ENCODE measurements at places on chromosomes 6 and 20.

- DNase-seq, result no peak
These were observed 168.4 kb downstream of the DOK5 start for GRCh38 chr20:54643761-54644160.

GRCh38 chr20:34974246-34974645, 18.6 kb downstream of the MYH7B start:
- DNase-seq, result no peak

GRCh38 chr6:117729613-117730012, 54.3 kb downstream of the NUS1 start:
- no peak for DNase-seq

GRCh38 chr20:55140631-55141030, 665.2 kb downstream of the DOK5 start:
- DNase-seq, result no peak

GRCh38 chr20:79565-79964, 7.9 kb upstream of the DEFB125 start:
- DNase-seq, result no peak

DNA sequence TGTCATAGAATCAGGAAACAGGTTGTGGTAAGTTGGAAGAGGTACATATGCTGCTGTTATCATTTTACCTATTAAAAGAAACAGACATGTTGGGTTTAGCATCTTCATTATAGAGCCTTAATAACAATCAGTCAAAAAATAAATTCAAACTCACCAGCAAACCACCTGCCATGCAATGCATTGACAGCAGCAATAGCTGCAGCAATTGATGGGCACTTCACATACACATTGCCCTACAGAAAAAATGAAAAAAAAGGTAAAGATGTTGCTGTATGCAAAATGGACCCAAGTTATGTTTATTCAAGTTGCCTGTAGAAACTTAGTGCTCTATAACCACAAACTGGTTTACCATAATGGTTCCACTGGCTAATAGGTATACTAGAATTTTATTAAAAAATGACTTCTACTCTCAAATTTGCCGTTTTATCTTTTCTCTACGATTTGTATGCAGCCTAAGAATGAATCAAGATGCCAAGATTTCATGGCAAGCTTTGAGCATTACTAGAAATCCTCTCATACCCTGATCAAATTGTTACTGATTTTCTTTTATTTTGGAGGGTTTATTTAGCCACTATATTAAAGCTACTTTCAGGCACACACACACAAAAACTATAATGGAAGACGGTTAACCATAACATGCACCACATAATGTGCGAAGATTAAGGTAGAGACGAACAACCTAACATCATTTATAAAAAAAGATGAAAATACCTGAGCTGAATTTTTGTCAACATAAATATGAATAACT, 5.5 kb downstream of the ROMO1 start:
- no peak for DNase-seq

DNA sequence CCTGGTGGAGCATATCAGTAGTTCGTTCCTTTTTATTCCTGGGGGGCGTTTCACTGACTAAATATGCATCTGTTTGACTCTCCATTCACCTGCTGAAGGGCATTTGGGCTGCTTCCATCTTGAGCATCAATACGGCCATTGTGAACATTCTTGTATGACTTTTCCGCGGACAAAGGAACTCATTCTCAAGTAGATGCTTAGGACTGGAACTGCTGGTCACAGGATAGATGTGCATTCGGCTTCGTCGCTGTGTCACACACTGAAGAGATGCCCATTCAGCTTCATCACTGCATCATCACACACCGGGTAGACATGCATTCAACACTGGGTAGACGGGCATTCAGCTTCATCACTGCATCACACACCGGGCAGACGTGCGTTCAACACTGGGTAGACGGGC, 95.3 kb downstream of the TAF4 start:
- DNase-seq, result no peak

DNA sequence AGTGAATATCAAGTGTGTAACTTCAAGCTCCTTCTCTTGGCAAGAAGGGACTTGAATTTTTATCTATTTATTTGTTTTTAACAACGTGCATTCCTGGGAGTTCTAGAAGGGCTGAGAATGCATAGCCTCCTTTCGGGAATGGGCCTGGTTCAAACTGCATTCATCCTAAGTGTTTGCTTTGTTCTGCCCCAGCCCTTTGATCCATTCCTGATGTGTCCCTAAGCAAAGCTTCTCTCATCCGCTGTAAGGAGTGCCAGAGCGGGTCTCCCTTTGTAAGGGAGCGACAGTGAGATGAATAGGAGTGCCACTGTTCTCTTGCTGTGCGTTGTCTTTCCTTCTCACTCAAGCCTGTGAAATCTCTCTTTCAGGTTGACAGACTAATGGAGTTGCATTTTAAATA, 61.0 kb upstream of the VSTM2L start:
- no peak for DNase-seq

DNA sequence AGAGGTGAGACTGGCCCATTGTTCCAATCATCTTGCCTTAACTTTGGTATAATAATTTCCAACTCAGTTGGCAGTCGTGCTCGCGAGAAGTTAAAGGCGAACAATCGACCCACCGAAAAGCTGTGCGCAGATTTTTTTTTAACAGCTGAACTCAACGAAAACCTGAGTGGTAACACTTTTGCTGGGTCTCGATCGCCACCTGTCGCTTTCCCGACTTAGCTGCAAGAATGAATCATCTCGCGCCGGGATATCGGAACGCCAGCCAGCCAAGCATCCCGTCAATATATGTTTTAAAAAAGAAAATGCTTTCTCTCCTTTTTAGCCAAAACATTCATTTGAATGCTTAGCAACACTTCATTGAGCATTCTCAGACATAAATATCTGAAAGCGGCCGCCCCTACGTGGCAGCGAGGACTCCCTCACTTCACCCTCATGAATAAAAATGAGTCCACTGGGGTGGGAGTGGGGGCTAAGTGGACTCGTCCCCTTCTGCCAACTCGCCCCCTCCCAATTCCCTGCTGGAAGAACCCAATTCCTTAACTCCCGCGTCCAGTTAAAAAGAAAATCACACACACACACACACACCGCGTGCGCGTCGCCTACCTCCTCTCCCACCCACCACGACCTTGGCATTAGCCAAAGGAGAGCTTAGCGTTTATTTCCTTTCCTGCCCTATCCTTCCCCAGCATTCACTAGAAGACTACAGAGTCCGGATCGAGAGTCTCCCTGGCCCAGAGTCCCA, 1.5 kb downstream of the COL12A1 start:
- peak; percentile 21 for DNase-seq

DNA sequence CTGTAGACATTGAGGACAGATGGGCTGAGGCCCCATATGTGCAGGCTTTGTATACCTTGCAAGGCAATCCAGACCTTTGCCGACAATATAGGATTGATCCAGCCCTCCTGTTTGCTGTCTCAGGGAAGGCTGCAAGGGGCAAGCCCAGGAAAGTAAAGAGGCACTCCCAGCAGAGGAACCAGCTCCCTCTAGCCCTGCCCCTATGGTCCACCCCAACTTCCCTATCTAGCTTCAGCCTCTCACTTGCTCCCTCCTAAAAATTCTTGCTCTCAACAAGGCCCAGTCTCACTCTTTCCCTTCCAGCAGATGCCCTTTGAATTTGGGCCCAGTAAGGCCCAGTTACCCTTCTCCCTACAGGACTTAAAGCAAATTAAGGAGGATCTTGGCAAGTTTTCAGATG, 92.6 kb downstream of the JARID2 start:
- DNase-seq, result no peak

- DNase-seq, result no peak
These were observed 10.8 kb upstream of the RNF24 start for GRCh38 chr20:4026093-4026601.

- DNase-seq, result no peak
These were observed 62.2 kb downstream of the KCNB1 start for GRCh38 chr20:49420292-49420691.

DNA sequence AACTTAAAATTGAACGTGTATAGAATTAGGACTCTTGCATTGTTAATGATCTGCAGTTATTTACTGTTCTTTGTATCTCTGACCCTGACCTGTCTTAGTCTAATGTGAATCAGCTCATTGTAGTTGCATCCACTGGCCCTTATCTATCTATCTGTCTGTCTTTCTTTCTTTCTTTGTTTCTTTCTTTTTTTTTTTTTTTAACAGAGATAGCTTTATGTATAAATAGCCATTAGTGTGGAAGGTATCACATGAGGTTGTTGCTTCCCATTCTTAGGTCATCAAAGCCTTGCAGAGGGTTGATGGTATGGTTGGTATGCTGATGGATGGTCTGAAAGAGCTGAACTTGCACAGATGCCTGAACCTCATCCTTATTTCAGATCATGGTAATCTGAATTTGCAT, 59.9 kb downstream of the ENPP1 start:
- DNase-seq, result no peak

DNA sequence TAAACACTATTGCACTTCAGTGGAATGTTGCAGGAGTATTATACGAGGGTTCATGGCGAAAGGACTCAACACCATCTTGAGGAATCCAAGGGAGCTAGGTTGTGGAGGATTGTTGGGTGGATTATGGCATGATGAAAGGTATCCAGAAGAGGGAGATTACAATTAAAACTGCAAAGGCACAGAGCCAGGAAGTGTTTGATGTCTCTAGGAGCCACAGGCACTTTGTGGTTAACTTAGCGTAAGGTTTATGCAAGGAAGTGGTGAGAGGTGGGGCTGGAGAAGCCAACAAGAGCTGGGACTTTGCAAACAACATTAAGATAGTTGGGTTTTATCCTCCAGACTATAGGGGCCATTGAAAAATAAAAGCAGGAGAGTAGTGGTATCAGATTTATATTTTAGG, 86.6 kb upstream of the TPD52L1 start:
- no peak for DNase-seq

DNA sequence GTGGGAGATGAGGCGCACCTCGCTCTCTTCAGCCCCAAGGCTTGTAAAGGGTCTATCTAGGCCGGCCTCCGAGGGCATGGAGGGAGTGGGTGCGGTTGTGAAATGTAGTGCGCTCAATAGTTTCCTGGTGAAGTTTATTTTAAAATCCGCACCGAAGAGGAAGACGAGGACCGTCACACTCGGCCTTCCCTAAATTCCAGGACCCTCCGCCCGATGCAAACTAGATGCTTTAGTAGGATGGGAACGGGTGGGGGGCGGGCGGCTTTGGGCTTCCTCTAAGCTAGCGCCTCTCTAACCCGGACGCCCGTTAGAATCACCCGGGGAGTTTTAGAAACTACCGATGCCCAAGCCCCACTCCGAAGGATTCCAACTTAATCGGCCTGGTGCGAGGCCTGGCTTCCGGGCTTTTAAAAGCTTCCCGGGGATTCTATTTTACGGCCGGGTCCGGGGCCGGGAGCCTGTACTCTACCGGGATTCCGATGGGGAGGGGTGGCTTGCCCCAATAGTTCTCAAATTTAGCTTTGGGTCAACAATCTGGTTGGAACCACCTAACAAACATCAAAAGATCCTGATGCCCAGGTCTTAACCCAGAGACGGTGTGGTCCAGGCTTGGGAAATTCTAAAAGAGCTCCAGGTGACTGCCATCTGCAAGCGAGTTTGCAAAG, 548 bp upstream of the BCAS4 start:
- DNase-seq, result no peak

DNA sequence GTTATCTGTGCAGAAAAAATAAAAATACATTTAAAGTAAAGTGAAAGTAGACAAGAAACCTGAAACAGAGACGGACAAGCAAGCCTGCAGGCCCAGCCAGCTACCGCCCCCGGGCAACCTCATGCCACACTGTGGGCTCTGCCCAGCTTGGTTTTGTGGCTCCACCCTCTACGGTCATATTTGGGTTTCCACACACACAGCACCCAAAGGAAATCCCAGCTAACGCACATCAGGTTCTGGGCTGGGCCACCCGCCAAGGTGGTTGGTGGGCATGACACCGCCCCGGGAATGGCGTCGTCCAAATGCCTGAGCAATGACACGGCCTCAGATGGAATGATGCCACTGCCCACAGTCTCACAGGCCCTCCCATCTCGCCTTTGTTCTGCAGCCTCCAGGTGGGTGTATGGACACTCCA, 22.9 kb downstream of the FAM110A start:
- DNase-seq, result peak; percentile 56

DNA sequence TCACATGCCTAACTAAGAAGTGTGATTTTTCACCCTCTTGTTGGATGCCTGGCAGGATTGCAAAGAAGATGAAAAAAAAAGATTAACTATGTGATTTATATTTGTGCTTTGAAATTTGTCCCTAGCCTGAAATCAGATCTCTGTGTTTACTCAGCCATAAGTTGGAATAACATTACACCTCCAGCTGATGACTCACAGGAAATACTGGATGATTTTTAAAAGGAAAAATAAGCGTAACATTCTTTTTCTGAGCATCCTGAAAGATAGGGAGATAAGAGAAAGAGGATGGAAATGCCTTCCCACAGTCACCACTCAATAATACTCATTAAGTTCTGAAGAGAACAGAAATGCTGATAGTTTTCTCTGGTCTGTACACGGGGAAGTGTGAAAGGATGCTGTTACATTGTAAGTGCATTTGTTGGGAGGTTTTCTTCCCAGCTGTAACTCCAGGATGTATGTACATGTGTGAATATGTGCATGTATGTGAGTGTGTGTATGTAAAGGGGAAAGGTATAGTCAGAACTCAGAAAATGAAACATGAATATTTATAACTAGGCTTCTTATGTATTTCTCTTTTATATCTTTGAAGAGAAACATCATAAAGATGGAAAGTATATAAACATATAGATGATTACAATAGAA, 37.4 kb upstream of the RIPPLY2 start:
- DNase-seq, result no peak

DNA sequence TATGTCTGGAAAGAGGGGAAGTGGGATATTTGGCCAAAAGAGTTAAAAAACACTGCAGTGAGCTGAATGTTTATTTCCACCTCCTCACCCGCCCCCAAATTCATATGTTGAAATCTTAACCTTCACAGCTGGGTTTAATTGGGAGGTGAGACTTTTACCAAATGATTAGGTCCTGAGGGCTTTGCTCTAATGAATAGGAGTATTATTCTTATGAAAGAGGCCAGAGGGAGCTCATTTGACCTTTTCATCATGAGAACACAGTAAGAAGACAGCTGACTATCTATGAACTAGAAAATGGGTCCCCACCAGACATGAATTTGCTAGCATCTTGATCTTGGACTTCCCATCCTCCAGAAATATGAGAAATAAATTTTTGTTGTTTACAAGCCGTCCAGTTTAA, 1028.9 kb downstream of the PHF3 start:
- no peak for DNase-seq

GRCh38 chr6:36670271-36670670, 8.2 kb upstream of the CDKN1A start:
- DNase-seq, result no peak

DNA sequence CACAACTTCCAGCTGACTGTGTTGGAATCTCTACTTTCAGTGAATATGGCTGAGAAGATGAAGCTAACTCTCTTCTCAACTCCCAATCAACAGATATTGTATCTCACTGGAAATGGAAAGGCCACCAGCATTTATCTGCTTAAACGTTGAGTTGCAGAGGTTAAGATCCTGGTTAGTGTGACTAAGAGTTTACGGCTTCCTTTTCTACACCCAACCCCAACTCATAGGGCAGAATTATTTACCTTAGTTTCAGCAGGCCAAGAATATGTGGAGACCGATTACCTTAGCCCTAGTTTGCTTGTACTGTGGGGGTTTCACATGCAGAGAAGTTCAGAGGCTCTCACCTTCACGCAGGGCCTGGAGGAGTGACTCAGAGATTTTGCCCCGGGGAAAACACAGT, 1026.6 kb downstream of the EYS start:
- no peak for DNase-seq
